ENCODE measurements at places on chromosomes 4 and X. TPM values are rescaled to one million over a fixed set of nuclear protein-coding genes. Genes with fewer than 3 reads are reported as not detected.

PCDH7 gene
- 172 TPM for total RNA-seq

TCEAL6 gene
- total RNA-seq: not detected

EMCN gene
- total RNA-seq: 0.90 TPM

HDAC6 gene
- 17.3 TPM for total RNA-seq

CLOCK gene
- total RNA-seq: 39.0 TPM

F9 gene
- not detected for total RNA-seq

SRPK3 gene
- not detected for total RNA-seq

TMSB4X gene
- total RNA-seq: 5,524 TPM

HMX1 gene
- not detected for total RNA-seq

TMPRSS11F gene
- not detected for total RNA-seq

LPAR4 gene
- total RNA-seq: 1.3 TPM

CYLC1 gene
- total RNA-seq: not detected

CENPI gene
- total RNA-seq: 4.3 TPM

TENM3 gene
- total RNA-seq: 6.3 TPM

GRCh38 chrX:84634201-84634782 is 132.0 kb upstream of the HDX start:
- DNase-seq: no peak

DNA sequence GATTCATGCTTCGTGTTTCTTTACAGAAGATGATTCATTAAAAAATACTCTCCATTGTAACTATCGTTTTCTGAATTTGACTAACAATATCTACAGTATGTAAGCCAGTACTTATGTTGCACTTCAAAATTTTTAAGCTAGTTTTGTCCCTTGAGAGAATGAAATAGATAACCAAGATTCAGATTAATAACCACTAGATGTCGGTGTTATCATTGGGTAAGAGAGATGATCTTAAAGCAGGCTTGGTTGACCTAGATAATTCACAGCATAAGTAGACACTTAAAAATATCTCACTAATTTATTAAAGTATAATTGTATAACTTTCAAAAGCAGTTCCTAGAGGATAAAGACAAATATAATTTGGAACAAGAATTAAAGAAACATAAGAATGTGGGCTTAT is 430.9 kb downstream of the C4orf33 start:
- peak; percentile 42 for DNase-seq

- DNase-seq: no peak
Observed at GRCh38 chr4:35464964-35465528, 779.3 kb downstream of the ARAP2 start.

DNA sequence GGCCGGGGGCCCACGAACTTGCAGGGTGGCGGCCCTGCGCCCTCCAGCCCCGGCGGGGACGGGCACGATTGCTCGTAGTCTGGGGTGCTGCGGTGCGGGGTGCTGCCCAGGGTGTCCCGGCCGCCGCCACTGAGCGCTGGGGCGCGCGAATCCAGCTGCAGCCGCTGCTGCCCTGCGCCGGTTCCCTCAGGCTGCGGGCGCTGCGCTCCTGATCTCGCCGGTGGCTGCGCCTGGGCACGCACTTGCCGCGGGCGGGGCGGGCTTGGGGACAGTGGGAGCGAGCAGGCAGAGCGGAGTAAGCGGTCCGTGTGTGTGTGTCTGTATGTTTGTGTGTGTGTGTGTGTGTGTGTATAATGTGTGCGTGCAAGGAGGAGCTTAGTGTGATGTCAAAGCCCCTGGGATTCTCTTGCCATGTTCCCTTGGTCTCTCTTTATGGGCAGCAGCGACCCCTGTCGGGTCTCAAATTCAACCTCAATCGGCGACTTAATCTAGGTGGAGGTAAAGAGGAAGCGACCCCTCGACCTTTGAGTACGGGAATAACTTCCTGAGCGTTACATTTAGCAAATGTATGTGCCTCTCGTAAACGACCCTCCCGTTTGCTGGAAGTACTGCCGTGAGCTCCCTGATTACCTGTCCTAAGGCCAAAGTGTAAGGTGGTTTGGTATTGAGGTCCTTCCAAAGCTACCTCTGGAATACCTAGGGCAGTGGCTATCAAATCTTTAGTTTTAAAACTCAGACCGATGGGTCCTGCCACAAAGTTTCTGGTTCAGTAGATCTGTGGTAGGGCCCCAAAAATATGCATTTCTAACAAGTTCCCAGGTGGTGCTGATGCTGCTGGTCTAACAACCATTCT is at the start of gene RNF150:
Gene RNF150 (minus strand): TSS at position 324 of the 853 bp plus-strand sequence.
- DNase-seq: peak; percentile 81

GRCh38 chr4:860561-860960 is 34.6 kb upstream of the CPLX1 start:
- no peak for DNase-seq

DNA sequence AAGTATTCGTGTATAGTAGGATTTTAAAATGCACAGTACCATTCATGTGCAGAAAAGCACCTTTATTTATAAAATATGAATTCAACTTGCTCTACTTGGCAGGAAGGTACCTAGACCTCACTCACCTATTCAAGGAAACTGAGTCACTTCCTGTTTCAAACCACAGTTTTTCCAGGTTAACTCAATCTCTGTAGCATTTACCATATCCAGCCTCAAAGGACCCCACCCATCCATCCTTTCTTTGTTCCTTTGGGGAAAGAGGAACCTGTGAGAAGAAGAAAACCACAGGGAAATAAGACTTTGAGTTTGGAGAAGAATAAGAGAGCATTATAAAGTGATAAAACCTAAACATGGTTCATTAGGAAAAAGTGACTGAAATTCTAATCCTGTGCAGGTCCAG is 250.7 kb downstream of the CBR4 start:
- DNase-seq: no peak

DNA sequence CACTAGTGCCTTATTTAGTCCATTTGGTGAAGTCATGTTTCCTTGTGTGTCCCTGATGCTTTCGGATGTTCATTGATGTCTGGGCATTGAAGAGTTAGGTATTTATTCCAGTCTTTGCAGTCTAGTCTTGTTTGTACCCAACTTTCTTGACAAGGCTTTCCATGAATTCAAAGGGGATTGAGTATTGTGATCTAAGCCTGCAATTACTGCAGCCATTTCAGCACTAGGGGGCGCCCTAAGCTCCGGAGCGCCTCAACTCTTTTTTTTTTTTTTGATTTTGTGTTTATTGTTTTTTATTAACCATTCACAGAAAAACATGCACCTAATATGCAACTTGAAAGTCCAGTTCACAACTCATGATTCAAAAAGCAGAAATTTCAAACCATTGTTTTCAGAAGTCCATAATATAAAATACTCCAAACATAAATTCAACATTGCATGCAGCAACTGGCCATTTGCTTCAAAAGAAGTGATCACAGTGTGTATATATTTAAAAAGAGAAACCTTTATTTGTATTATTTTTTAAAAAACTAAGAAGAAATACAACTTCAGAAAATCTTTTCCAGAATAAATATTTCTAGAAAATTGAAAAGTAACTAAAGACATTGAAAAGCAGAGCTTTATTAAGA is 59.2 kb downstream of the PTPN13 start:
- DNase-seq: no peak

- DNase-seq: peak; percentile 37
Observed at GRCh38 chr4:4890574-4891255, 31.2 kb downstream of the MSX1 start.

GRCh38 chr4:76943790-76944189 is 5.8 kb upstream of the SEPTIN11 start:
- DNase-seq: no peak

- no peak for DNase-seq
Observed at GRCh38 chr4:39004758-39005157, 27.5 kb downstream of the TMEM156 start.

DNA sequence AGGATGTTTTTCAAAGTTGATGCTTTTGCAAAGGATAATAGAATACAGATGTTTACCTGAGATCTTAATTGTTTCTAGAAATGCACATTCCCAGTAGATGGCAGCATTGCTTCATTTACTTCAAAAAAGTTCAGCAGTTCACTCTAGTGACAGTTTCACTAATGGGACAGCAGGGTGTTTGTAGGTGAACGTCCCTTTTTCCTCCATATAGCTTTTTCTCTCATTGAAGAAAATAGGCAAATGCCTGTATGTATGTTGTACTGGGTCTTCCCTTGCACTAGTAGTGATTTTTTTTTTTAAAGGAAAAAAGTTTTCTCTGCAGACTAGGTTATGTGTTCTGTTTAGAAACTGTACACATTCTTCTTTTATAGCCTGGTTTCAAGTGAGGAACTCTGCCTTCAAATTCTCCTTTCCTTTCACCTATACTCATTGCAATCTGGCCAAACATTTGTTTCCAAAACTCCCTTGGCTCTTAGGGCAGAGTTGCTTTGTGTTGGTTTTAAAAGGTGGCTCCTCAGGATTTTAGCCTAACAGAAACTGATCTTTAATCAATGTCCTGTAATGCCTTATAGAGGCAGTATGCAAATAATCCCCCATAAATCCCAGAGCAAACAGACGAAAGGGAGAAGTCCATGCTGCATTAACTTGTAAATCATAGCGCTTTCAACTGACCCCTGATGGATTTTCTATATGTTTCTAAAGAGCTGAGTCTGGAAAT is 86.3 kb downstream of the EGF start:
- peak; percentile 76 for DNase-seq

- DNase-seq: peak; percentile 16
Observed at GRCh38 chrX:109635146-109635545, 10.2 kb upstream of the KCNE5 start.

- no peak for DNase-seq
Observed at GRCh38 chr4:35710343-35710742, 534.0 kb downstream of the ARAP2 start.

- DNase-seq: no peak
Observed at GRCh38 chr4:95513022-95513421, 35.8 kb downstream of the UNC5C start.

DNA sequence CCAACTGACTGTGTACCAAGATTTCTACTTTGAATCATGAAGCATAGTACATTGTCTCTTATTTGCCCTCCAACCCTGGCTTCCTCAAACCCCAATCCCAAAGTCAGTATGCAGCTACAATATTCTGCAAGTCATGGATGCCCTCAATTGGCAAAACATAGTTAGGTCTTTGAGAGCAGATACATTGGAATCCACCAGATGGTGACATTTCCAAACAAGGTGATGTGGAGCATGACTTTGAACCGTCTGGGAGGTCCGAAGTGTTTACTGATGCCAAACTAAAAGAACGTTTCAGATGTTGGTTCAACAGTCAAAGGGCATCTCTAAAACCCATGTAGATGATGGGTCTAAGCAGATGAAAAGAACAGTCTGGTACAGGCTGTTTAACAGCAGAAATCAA is 43.7 kb upstream of the FRMD7 start:
- DNase-seq: peak; percentile 2

- peak; percentile 84 for DNase-seq
Observed at GRCh38 chr4:17448689-17449088, 63.2 kb downstream of the QDPR start.

DNA sequence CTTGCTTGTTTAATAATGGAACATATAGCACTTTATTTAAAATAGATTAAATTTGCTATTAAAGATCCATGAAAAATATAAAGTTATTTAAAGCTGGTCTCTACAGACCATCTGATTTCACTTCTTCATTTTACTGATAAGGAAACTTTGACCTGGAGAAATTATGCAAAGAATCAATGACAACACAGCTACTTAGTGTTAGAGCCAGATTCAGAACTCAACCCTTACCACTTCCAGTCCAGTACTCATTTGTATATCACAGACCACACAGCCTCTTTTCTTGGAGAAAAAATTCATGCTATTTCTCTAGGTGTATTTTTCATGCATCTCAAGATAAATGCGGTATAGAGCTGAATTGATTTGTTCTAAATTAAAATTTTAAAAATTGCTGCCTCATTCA is 34.0 kb downstream of the WDFY3 start:
- DNase-seq: no peak

GRCh38 chrX:95622200-95622599 is 1062.4 kb upstream of the DIAPH2 start:
- DNase-seq: no peak

DNA sequence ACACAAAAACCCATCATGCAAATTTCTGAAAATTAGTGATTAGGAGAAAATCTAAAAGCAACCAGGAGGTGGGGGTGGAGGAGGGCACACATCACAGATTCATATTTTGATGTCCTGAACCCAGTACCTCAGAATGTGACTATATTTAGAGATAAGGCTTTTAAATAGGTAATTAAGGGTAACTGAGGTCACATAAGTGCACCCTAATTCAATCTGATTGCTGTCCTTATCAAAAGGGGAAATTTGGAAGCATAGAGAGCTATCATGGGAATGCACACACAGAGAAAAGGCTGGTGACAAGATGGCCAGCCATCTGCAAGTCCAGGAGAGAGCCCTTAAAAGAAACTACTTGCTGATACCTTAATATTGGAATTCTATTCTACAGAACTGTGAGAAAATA is 281.8 kb upstream of the UGT8 start:
- DNase-seq: no peak

DNA sequence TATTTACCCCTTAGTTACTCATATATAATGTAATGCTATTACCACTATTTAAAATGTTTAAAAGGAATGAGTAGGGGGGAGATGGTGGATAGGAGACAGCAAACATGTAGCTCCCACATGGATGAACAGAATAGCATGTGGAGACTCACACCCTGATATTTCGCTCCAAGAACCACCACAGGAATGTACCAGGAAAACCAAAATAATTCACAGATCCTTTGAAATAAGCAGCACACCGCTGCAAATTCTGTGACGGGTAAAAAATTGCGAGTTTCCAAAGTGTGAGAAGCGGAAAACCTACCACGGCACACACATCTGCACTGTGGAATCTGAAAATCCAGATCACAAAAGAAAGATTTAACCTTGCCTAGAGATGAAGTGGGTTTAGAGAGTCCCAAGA is 428.2 kb downstream of the TLL1 start:
- no peak for DNase-seq

DNA sequence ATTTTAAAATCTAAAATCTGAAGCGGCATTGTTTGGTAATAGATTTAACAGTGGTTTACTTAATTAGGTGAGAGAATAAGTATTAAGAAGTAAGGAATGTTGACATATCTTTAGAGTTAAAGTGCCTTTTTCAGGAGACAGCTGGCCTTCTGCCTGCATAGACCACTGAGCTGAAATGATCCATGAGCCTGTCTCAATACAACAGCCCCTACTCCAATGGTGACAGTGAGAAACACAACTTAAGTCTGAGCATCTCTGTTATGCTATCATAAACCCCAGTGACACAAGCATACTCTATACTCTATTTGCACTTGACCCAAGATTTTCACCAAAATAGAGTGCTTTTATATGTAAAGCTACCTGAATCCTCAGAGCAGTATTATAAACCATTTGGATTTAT is 137.9 kb downstream of the GRIA2 start:
- no peak for DNase-seq

- DNase-seq: no peak
Observed at GRCh38 chr4:151174784-151175183, 75.4 kb downstream of the RPS3A start.

DNA sequence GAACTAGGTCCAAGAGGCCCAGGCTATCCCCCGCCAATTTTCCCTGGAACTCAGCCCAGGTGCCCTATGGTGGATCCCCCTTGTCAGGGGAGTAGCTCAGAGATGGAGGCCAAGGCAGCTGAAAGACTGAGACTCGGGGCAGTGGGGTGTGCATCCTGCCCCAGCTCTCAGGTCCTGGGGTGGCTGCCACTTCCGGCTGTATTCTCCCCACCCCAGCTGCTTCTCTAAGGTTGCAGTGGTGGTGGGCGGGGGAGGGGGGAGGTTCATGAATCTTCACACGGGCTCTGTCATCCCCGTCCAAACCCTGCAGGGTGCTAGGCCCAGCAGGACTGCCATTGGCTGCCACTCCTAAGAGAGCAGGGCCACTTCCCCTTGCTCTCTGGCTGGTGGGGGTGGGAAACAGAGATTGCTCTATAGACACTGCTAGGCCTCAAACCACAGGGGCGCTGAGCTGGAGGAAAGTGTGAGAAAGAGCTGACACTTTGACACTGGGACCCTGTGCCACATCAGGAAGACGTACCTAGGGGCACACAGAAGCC is 1.5 kb downstream of the SASH3 start:
- no peak for DNase-seq

All from fibroblast of the aortic adventitia (primary cell).